ENCODE measurements at places on chromosomes 13 and 19.

GRCh38 chr13:43786472-43786765, 353 bp downstream of the ENOX1 start:
- DNase-seq = no peak

- no peak for DNase-seq
Measured at GRCh38 chr19:29745253-29745652, 30.2 kb upstream of the C19orf12 start.

DNA sequence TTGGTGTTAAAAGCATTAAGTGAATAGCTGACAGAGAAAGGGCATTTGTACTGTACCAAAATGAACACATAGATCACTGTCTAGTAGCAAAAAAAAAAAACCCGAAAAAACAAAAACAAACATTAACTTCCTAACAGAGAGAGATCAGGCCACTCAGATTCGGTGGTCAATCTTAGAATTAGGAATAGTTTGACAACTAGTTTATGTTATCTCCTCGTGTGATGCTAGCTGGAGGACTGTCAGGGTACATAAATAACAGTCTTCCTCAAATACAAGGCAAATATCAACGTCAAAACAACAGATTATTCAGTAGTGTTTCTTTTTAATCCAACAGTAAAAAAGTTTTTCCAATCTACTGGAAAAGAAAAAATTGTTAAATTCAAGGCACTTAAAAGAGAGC, 1.7 kb downstream of the ZMYM5 start:
- no peak for DNase-seq

GRCh38 chr19:38898788-38899446, 501 bp downstream of the SIRT2 start:
- peak; percentile 19 for DNase-seq

DNA sequence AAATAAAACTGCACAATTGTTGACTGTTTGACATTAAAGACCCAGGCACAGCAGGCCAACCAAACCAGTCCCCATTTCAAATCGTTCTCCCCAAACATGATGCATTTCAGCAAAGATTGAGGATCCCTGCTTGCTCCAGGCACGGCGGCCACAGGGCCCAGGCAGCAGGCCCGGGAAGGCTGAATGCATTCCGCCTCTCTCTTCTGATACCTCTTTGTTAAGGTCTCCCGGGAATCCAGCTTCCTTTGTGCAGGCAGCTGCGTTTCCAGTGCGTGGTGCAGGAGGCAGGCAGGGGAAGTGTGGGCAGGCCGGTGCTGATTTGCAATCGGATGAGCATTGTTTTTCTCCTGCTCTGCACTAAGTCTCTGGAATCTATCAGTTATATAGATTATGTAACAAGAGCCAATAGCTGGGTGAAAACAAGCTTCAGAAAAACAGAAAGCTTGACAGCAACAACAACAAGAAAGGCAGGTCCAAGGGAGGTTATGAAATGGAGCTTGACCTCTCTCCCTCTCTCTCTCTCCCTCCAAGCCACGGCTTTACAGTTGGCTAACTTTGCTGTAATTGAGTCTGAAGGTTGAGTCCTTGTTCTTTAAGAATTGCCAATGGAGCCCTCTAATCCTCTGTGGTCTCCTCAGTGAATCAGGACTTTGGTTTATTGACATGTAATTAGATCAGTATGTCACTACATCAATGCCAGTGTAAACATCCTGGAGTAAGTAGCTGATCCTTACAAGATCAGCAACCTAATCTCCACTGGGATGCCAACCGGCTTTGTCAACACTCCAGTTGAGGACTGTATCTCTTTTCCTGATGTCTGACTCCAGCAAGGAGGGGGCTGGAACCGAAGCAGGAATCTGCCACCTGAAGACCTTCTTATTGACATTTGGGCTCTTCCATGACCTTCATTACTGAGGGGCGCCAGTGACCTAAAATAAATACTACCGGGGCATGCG, 338.0 kb downstream of the TEX29 start:
- DNase-seq = no peak

GRCh38 chr19:1220976-1221903, 15.7 kb downstream of the STK11 start:
- peak; percentile 54 for DNase-seq

- no peak for DNase-seq
Measured at GRCh38 chr19:8392017-8392591, 1.9 kb downstream of the RAB11B start.

DNA sequence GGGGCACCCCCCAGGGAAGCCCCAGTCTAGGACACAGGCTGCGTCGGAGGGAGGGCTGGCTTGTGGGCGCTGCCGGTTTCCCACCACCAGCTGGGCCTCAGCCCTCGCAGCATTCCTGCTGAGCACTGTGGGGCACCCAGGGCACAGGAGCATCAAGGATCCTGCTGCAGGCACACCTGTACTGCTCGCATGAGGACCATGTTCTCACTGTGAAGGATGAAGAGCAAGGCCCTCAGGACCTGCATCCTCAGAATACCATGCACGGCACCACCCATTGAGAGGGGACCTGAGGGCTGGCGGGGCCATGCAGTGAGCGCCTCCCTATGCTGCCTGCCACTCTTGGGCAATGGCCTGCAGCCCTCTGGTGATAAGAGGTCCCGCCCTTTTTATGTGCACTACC, 31.4 kb downstream of the TUBA3C start:
- no peak for DNase-seq

DNA sequence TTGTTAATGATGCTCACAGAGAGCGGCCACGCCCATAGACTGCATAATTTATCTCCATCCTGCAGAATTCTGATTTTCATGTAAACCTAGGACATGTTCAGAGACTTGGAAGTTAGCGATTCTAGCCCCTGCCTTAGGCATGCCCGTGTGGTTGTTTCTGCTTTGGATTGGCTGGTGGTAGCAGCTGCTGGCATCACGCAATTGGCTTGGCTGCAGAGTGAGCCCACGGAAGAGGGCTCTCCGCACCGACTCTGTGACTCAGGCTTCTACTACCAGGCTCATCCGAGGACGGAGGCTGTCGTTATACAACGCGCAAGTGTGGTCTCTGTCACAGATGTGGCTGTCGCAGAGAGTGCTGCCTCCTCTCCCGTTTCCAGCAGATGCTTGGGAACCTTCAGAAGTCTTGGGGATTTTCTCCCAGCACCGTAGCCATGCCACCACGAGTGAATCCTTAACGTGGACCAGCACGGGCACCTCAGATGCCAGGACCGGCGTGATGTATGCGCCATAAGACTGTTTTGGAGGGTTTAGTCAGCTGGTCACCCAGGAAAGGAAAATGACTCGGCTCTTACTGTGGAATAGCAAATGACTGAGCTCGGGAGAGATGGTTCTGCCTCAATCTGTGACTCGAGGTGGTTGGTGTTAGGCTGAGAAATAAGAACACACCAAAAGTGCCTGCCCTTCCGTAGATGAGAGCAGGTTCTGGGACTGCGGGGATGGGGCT, 61.0 kb upstream of the F7 start:
- DNase-seq = no peak

GRCh38 chr19:57071444-57071843, 48.3 kb upstream of the USP29 start:
- no peak for DNase-seq

- no peak for DNase-seq
Measured at GRCh38 chr19:54792814-54793213, 10.6 kb upstream of the KIR2DL4 start.

GRCh38 chr13:21060338-21061028, 903 bp downstream of the LATS2 start:
- DNase-seq = no peak

DNA sequence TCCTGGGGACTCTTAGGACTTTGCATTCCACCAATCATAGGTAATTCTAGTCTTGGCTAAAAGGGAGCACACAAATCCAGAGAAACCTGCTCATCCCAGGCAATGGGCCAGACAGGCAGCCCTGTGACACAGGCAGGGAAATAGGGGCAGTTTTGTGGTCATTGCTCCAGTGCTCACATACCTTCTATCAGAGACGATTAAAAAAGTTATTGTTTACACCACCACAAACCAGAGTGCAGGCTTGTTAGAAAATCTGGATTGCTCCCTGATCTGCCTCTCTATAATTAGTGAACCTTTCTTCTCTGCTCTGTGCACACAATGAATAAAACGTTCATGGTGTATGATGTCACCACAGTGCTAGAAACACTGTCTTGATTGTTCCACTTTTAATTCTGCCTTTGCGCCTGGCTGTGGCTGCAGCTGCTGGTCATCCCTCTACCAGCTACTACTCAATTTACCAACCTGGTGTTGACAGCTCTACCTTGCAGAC, 121.6 kb upstream of the SPATA13 start:
- DNase-seq = peak; percentile 74

DNA sequence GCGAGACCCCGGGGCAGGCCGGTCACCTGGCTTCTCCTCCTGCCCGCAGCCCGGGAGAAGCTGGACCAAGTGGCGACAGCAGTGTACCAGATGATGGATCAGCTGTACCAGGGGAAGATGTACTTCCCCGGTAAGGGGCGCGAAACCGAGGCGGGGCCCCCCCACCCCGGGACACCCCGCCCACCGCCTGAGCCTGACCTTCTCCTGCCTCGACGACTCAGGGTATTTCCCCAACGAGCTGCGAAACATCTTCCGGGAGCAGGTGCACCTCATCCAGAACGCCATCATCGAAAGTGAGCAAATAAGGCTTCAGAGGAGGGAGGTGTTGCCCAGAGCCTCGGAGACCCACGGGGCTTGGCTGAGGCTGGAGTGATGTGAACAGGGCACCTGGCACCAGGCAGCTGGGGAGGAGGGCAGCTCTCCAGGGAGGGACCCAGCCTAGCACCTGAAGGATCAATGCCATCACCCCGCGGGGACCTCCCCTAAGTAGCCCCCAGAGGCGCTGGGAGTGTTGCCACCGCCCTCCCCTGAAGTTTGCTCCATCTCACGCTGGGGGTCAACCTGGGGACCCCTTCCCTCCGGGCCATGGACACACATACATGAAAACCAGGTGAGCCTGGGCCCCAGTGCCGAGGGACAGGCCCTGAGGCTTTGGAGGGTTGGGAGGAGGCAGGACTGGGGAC, 629 bp downstream of the IZUMO4 start:
- no peak for DNase-seq

DNA sequence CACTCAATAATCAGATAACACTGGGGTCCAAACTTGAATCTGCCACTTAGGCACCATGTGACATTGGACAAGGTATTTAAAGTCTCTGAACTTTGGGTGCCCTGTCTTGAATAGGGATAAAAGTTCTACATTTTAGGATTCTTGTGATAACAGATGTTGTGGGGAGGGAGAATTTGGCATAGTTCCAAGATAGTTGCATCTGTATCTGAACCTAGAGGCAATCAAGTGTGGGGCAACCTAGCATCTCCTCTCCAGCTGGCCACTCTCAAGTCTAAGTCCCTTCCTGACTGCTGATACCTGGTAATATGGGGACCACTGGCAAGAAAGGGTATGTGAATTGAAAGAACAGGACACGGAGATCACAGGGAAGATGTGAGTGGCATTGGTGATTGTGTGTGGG, 256.1 kb downstream of the FOXO1 start:
- no peak for DNase-seq

DNA sequence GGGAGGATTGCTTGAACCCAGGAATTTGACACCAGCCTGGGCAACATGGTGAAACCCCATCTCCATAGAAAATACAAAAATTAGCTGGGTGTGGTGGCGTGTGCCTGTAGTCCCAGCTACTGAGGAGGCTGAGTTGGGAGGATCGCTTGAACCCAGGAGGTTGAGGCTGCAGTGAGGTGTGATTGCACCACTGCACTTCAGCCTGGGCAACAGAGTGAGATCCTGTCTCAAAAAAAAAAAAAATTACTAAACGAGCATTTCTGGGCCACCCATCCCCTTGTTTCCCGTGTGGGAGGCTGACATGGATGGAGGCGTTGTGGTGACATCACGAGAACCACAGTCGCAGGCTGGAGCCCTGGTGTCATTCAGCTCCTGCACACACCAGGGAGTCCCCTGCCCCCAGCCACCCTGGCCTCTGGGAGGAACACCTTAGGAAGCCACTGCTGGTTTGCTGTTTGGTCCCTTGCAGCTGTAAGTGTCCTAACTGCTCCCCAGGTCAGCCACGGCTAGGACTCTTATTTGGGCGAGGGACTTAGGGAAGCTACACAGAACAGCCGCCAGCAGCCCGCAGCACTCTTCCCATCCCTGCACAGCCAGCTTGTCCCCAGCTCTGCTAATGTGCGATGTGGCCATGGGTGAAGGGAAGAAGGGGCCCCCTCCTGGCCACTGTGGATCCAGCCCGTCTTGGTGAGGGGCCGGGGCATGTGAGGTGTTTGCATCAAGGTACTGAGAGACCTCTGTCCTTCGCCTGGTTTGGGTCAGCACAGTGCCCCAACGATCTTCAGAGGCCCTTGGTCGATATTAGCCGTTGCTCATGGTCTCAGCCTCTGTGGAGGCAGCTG, 12.7 kb downstream of the NKPD1 start:
- DNase-seq = no peak

GRCh38 chr13:71643448-71643860, 223.6 kb downstream of the DACH1 start:
- DNase-seq = no peak

GRCh38 chr13:98874029-98874397, 103.9 kb downstream of the DOCK9 start:
- DNase-seq = no peak

- DNase-seq = no peak
Measured at GRCh38 chr13:106173891-106174610, 361.4 kb downstream of the EFNB2 start.
